M059J (cell line): ENCODE measurements at places on chromosomes 7 and 10. TPM values are rescaled to one million over a fixed set of nuclear protein-coding genes. Genes with fewer than 3 reads are reported as not detected.

Gene BICC1
- 28.4 and 39.1 TPM in 2 replicates for total RNA-seq

Gene DDC
- not detected in 2 replicates for total RNA-seq

Gene TEX47
- total RNA-seq: not detected in 2 replicates

Gene ZNF488
- 0.62 and 0.79 TPM in 2 replicates for total RNA-seq

Gene UCMA
- not detected in 2 replicates for total RNA-seq

Gene PILRB
- 7.0 and 8.0 TPM in 2 replicates for total RNA-seq

Gene IKZF1
- not detected in 2 replicates for total RNA-seq

Gene SLC18A3
- not detected in 2 replicates for total RNA-seq

Gene CAMK1D
- 0.57 and 1.4 TPM in 2 replicates for total RNA-seq

Gene CFAP69
- 1.6 and 3.2 TPM in 2 replicates for total RNA-seq
